ENCODE measurements at places on chromosomes 16 and 17. TPM values are rescaled to one million over a fixed set of nuclear protein-coding genes. Genes with fewer than 3 reads are reported as not detected.

GRCh38 chr17:50816771-50817751 is 18.3 kb upstream of the WFIKKN2 start:
- peak; percentile 72 for DNase-seq
- no peak overlapping the region for H3K27ac ChIP-seq
- no peak overlapping the region for H3K4me3 ChIP-seq
- H3K36me3 ChIP-seq = no peaks in the 10 kb centered on the region
- peaks cover 14% of the 10 kb centered on the region for H3K27me3 ChIP-seq

GRCh38 chr16:49466529-49466831 is 92.9 kb downstream of the C16orf78 start:
- no peak overlapping the region for H3K4me3 ChIP-seq
- peaks cover 29% of the 10 kb centered on the region for H3K4me1 ChIP-seq
- H3K27me3 ChIP-seq = peaks cover 2% of the 10 kb centered on the region
- peak; percentile 7 for DNase-seq
- no peak overlapping the region for H3K27ac ChIP-seq

GRCh38 chr16:23755484-23755809 is 621 bp downstream of the CHP2 start:
- H3K4me3 ChIP-seq = no peak overlapping the region
- peaks cover 54% of the 10 kb centered on the region for H3K27me3 ChIP-seq
- no peaks in the 10 kb centered on the region for H3K4me1 ChIP-seq
- no peak overlapping the region for H3K27ac ChIP-seq

DNA sequence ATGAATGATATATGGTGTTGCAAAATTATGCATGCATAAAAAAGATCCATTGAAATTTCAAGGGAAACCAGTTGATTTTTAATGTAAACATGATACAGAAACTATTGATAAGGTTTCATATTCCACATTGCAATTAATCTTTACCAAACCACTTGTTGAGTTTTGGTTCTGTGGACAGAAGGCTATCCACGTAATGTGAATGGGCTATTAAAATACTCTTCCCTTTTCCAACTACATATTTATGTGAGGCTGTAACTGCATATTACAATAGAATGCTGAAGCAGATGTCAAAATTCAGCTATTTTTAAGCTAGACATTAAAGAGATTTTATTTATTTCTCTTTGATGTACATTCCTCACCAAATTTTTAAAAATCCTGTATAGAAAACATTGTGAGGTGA is 33.7 kb upstream of the VPS4A start:
- no peaks in the 10 kb centered on the region for H3K27me3 ChIP-seq
- H3K4me1 ChIP-seq = no peaks in the 10 kb centered on the region
- H3K4me3 ChIP-seq = no peak overlapping the region
- peaks cover 3% of the 10 kb centered on the region for H3K36me3 ChIP-seq
- no peak overlapping the region for H3K27ac ChIP-seq

GRCh38 chr16:87765473-87765775 is 362 bp downstream of the KLHDC4 start:
- peaks cover 21% of the 10 kb centered on the region for H3K36me3 ChIP-seq
- peaks cover 29% of the 10 kb centered on the region for H3K4me1 ChIP-seq
- peak overlapping the region; percentile 99 for H3K27ac ChIP-seq
- peak overlapping the region; percentile 99 for H3K4me3 ChIP-seq
- no peak for DNase-seq

GRCh38 chr17:28967221-28968135 is 16.2 kb upstream of the PHF12 start:
- DNase-seq = no peak
- H3K27ac ChIP-seq = no peak overlapping the region
- H3K36me3 ChIP-seq = no peaks in the 10 kb centered on the region
- H3K4me1 ChIP-seq = peaks cover 6% of the 10 kb centered on the region
- no peak overlapping the region for H3K4me3 ChIP-seq

DNA sequence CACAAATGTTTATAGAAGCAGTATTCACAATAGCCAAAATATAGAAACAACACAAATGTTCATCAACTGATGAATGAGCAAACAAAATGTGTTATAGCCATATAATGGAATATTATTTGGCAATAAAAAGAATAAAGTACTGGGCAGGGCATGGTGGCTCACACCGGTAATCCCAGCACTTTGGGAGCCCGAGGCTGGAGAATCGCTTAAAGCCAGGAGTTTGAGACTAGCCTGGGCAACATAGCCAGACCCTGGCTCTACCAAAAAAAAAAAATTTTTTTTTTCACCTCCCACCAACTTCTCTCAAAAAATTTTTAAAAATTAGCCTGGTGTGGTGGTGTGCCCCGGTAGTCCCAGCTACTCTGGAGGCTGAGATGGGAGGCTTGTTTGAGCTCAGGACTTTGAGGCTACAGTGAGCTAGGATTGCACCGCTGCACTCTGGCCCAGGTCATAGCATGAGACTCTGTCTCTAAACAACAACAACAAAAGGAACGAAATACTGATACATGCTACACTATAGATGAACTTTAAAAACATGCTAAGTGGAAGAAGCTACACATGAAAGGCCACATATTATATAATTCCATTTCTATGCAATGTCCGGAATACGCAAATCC is 10.7 kb upstream of the PECAM1 start:
- peaks cover 41% of the 10 kb centered on the region for H3K4me1 ChIP-seq
- H3K27ac ChIP-seq = peak overlapping the region; percentile 80
- peak overlapping the region; percentile 58 for H3K4me3 ChIP-seq
- no peaks in the 10 kb centered on the region for H3K27me3 ChIP-seq
- no peaks in the 10 kb centered on the region for H3K36me3 ChIP-seq

- H3K4me1 ChIP-seq = peaks cover 52% of the 10 kb centered on the region
- no peak overlapping the region for H3K4me3 ChIP-seq
- no peak for DNase-seq
- no peaks in the 10 kb centered on the region for H3K27me3 ChIP-seq
Measured at GRCh38 chr17:5044630-5045029, 9.4 kb upstream of the SLC52A1 start.

- H3K4me1 ChIP-seq = no peaks in the 10 kb centered on the region
- H3K27me3 ChIP-seq = no peaks in the 10 kb centered on the region
- H3K36me3 ChIP-seq = no peaks in the 10 kb centered on the region
- no peak for DNase-seq
- H3K27ac ChIP-seq = no peak overlapping the region
Measured at GRCh38 chr17:14950686-14951085, 314.4 kb downstream of the PMP22 start.

GRCh38 chr17:76572201-76572910 is 13.3 kb downstream of the ST6GALNAC2 start:
- H3K27me3 ChIP-seq = no peaks in the 10 kb centered on the region
- peaks cover 7% of the 10 kb centered on the region for H3K4me1 ChIP-seq
- H3K36me3 ChIP-seq = no peaks in the 10 kb centered on the region

GRCh38 chr17:72046643-72047612 is 73.9 kb upstream of the SOX9 start:
- no peak for DNase-seq
- no peaks in the 10 kb centered on the region for H3K4me1 ChIP-seq
- no peaks in the 10 kb centered on the region for H3K36me3 ChIP-seq
- H3K27me3 ChIP-seq = no peaks in the 10 kb centered on the region

DNA sequence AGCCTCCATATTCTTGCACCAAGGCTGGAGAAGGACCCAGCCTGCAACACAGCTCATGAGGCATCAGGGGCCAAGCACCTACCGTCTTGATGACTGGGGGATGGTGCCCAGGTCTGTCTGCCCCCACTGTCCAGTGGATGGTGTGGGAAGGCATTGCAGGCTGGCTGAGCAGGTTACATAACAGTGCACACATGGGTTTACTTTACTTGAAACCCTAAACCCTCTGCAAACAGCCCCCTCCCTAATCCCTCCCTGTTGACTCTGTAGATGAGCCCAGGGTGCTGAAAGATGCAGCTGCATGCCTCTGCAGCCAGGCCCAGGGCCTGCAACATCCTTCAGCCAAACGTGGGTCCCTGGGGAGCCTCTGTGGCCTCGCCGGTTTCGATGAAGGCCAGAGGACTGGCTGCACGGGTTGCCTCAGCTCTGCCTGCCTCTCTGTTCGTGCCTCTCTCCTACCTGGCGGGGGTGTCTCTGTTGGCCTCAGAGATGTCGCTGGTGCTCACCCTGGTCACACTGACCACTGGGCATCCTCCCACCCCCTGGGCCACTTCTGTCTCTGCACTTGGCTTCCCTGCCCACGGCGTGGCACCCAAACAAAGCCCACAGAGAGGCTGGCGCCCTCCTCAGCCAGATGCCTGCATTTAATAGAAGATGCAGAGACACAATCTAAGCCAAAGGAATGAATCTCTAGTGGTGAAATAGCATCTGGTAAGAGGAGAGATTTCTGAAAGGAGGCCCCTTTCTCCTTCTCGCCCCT is 95.1 kb downstream of the METRNL start:
- H3K27me3 ChIP-seq = peaks cover 13% of the 10 kb centered on the region
- DNase-seq = no peak
- no peaks in the 10 kb centered on the region for H3K4me1 ChIP-seq
- no peaks in the 10 kb centered on the region for H3K36me3 ChIP-seq
- no peak overlapping the region for H3K27ac ChIP-seq

- no peak overlapping the region for H3K27ac ChIP-seq
- H3K27me3 ChIP-seq = peaks cover 18% of the 10 kb centered on the region
- no peaks in the 10 kb centered on the region for H3K36me3 ChIP-seq
Measured at GRCh38 chr17:20955427-20956323, 87.1 kb downstream of the USP22 start.

GRCh38 chr16:35746963-35747657 is 2287.7 kb downstream of the TP53TG3F start:
- no peak overlapping the region for H3K27ac ChIP-seq
- no peaks in the 10 kb centered on the region for H3K36me3 ChIP-seq
- no peaks in the 10 kb centered on the region for H3K27me3 ChIP-seq

GRCh38 chr17:19248151-19248927 is 11.2 kb downstream of the EPN2 start:
- no peaks in the 10 kb centered on the region for H3K36me3 ChIP-seq
- H3K4me3 ChIP-seq = no peak overlapping the region
- peaks cover 29% of the 10 kb centered on the region for H3K27me3 ChIP-seq
- no peaks in the 10 kb centered on the region for H3K4me1 ChIP-seq
- no peak overlapping the region for H3K27ac ChIP-seq

GRCh38 chr17:44033861-44034408 is 19.2 kb upstream of the TMEM101 start:
- peaks cover 29% of the 10 kb centered on the region for H3K36me3 ChIP-seq
- H3K27me3 ChIP-seq = no peaks in the 10 kb centered on the region
- H3K4me1 ChIP-seq = peaks cover 14% of the 10 kb centered on the region

GRCh38 chr17:35747540-35748017 is 5.5 kb downstream of the GAS2L2 start:
- no peak overlapping the region for H3K4me3 ChIP-seq
- H3K36me3 ChIP-seq = no peaks in the 10 kb centered on the region
- DNase-seq = peak; percentile 80
- H3K4me1 ChIP-seq = peaks cover 9% of the 10 kb centered on the region
- peaks cover 38% of the 10 kb centered on the region for H3K27me3 ChIP-seq

DNA sequence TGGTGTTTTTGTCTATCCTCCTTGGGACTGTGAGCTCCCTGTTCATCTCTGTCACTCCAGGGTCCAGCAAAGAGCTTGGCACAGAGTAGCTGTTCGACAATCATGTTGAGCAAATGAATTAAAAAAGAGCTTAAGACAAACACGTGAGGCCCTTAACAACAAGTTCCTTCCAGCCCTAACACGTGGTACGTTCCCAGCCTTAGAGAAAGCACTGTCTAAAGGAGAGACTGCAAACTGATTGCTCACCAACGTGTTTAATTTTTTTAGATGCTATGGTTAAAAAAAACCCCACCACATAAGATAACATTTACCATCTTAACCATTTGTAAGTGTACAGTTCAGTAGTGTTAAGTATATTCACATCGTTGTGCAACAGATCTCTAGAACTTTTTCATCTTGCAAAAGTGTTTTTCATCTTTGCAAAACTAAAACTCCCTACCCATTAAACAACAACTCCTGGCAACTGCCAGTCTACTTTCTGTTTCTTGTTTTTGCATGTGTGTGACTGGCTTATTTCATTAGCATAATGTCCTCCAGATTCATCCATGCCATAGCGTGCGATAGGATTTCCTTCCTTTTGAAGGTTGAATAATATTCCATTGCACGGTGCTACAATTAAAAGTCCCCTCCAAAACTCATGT is 28.2 kb downstream of the LAT start:
- peaks cover 4% of the 10 kb centered on the region for H3K36me3 ChIP-seq
- peak overlapping the region; percentile 9 for H3K4me3 ChIP-seq
- DNase-seq = no peak
- peak overlapping the region; percentile 83 for H3K27ac ChIP-seq
- no peaks in the 10 kb centered on the region for H3K27me3 ChIP-seq
- H3K4me1 ChIP-seq = peaks cover 35% of the 10 kb centered on the region

DNA sequence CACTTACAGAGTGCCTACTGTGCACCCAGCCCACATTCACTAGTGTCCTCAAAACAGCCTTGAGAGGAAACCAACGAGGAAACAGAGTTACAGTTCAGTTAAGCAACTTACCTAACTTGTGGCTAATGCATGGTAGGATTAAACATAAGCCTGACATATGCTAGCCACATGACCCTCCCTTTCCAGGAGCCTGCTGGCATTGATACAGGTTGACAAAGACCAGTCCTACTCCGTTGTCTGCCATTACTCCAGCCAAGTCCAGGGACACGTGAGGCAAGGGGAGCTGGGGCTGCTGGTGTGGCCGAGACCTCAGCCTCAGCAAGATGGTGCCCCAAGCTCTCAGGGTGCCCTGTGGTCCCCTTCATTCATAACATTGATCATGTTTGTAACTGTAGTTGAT is 37.9 kb downstream of the SNX20 start:
- H3K36me3 ChIP-seq = no peaks in the 10 kb centered on the region

DNA sequence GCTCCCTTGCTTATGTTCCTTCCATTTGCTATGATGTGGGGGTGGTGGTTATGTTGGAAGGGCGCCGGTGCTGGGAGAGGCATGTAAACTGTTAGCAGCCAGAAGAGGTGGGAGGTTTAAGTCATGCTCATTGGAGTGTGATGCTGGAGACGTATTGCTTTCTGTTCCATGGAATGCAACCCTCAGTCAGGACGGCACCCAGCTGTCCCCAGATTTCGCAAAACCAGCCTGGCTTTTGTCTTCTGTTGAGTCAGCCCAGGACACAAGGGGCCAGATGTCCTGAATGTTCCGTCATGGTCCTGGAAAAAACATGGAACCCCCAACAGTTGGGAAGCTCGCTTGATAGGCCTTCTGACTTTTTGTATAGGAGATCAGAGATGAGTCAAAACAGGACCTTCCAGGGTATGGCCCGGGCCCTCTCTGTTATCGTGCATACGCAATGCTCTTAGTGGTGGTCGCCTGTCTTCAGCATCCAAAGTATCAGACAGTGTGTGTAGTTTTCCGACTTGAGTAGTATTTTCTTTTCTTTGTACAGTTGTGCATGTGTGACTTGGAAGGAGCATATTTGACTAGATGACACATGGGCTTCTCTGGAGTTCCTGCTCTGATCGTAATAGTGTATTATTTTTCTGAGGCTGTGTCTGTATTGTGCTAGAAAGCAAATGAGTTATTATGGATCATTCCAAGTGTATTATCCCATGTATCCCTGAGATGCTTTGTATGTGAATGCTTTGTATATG is 201.9 kb downstream of the SNX29 start:
- H3K27me3 ChIP-seq = no peaks in the 10 kb centered on the region
- H3K4me1 ChIP-seq = no peaks in the 10 kb centered on the region
- no peak overlapping the region for H3K4me3 ChIP-seq
- no peaks in the 10 kb centered on the region for H3K36me3 ChIP-seq
- DNase-seq = no peak

The MTSS2 gene
- total RNA-seq = 4.6 TPM

The TAOK2 gene
- 51.6 TPM for total RNA-seq

The OTOA gene
- 0.14 TPM for total RNA-seq

The TBC1D3K gene
- not detected for total RNA-seq

The NHLRC4 gene
- 3.6 TPM for total RNA-seq

The LPO gene
- total RNA-seq = not detected

The CORO1A gene
- total RNA-seq = 1,488 TPM

The KRTAP9-4 gene
- not detected for total RNA-seq

The SOX8 gene
- 0.50 TPM for total RNA-seq

The CX3CL1 gene
- total RNA-seq = not detected
